Endothelial cell of umbilical vein (primary cell): ENCODE measurements at places on chromosomes 7 and 10. TPM values are rescaled to one million over a fixed set of nuclear protein-coding genes. Genes with fewer than 3 reads are reported as not detected.

DNA sequence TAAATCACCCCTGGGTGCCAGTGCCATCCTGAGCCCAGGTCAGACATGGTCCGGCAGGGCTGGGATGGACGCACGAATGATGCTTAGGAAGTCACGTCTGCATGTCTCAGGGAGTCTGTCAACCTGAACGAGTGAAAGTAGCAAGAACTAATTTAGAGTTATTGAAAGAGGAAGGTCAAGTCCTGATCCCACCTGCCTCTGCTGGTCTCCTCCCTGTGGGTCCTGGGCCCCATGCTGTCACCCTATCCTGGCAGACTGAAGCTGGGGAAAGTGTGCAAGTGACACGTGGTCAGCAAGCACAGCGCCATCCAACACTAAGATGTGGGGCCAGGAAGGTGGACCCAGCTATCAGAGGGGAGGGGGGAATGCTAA lies 26.1 kb upstream of the GRID1 start:
- no peak for DNase-seq

GRCh38 chr10:71127104-71127503 lies 85.3 kb upstream of the UNC5B start:
- no peak for DNase-seq

- no peak for DNase-seq
These were observed 413.7 kb upstream of the GHITM start for GRCh38 chr10:83725567-83725966.

- no peak for DNase-seq
These were observed 31.5 kb downstream of the NMT2 start for GRCh38 chr10:15137036-15137359.

- no peak for DNase-seq
These were observed 100.4 kb downstream of the TAX1BP1 start for GRCh38 chr7:27840313-27840712.

GRCh38 chr7:157139111-157139809 lies 534 bp downstream of the UBE3C start:
- DNase-seq, result no peak

DNA sequence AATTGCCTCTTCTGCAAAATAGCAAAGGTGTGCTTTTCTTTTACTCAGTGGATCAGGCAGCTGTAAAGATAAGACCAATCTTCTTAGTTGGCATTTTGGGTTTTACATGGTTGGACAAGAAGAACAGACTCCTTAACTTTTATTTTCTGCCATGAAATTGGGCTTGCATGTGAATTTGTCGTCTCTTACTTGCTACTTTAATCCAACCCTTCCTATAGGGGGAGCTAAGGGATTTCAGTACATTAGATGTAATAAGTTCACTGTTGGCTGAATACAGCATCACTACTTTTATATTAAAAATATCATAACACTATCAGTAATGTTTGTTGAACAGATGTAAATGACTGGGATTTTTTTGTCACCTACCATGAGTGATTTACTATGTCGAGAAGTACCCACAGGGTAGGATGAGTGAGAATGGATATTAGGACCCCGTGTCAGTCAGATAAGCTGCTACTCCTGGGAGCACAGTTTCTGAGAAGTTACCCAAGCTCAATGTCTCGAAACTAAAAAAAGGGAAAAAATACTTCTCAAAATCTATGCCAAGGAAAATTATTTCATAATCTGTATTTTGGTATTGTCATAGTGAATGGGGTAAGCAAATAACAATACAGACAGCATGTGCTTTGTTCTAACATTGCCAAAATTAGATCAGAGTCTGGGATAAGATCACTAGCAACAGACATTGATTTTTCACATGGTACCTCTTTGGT lies 127.4 kb upstream of the AGR3 start:
- DNase-seq, result peak; percentile 43

- no peak for DNase-seq
These were observed 24.9 kb upstream of the SLC29A3 start for GRCh38 chr10:71294091-71294561.

DNA sequence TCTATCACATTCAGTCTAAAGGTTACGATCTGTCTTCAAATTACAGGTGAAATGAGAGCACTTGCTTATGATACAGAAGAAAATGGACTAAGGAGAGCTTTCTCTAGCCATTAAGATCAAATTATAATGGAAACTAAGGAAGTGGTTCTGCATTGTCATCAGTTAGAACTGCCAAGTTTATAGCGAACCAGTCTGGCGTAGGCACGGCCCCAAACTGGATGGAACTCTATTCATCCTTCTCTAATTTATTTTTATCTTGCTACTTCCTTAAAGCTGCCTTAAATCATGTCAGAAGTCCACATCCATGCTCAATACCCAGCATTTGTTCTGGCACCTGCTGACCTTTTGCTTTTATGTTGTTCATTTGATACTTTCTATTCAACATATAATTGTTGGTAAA lies 63.7 kb upstream of the APBB1IP start:
- DNase-seq, result no peak

GRCh38 chr10:103766751-103767505 lies 88.4 kb downstream of the SH3PXD2A start:
- DNase-seq, result no peak

GRCh38 chr10:111110771-111111170 lies 33.9 kb downstream of the ADRA2A start:
- DNase-seq, result no peak

DNA sequence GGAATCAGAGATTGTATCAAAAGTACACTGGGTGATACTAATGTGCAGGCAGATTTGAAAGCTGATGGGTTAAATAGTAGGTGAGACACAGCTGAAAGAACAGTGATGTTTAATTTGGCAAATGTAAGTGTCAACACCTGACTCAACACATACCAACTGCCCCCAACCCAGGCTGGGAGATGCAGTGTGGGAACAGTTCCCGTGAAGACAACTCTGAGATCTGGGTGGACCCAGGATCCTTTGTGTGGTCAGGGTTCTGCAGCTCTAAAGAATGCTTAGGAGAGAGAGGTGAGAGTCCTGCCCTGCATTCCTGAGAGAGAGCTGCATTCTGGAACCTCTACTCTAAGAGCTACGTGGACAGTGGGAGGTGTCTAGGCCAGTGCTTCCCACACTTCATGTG lies 479.7 kb downstream of the RPS24 start:
- no peak for DNase-seq

Gene LIPJ
- total RNA-seq, result 0.09 TPM in 1 of 2 replicates, not detected in the other

Gene GNGT1
- not detected in 2 replicates for total RNA-seq

Gene GRM3
- not detected in 2 replicates for total RNA-seq
